Daoy (cell line): ENCODE measurements at places on chromosomes 1 and 21. TPM values are rescaled to one million over a fixed set of nuclear protein-coding genes. Genes with fewer than 3 reads are reported as not detected.

DNA sequence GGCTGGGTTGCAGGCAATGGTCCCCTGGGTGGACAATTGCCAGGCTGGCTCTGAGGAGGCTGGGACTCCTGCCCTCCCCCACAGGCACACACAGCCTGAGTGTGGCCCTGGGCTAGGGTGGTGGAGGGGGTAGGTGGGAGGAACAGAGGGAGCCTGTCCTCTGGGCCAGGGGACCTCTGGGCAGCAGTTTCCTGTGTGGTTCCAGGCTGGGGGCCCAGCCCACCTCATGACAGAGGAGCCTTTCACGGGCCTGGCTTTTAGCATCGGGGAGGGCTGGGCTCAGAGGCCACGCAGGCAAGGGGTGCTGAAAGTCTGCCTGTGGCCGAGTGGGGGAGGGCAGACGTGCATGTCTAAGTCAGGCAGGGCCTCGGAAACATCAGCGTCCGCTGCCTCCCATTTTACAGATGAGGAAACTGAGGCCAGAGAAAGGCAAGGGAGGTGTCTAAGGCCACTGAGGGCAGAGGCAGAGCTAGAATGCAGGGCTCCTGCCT, 7.0 kb downstream of the EXTL1 start:
- DNase-seq: no peak

DNA sequence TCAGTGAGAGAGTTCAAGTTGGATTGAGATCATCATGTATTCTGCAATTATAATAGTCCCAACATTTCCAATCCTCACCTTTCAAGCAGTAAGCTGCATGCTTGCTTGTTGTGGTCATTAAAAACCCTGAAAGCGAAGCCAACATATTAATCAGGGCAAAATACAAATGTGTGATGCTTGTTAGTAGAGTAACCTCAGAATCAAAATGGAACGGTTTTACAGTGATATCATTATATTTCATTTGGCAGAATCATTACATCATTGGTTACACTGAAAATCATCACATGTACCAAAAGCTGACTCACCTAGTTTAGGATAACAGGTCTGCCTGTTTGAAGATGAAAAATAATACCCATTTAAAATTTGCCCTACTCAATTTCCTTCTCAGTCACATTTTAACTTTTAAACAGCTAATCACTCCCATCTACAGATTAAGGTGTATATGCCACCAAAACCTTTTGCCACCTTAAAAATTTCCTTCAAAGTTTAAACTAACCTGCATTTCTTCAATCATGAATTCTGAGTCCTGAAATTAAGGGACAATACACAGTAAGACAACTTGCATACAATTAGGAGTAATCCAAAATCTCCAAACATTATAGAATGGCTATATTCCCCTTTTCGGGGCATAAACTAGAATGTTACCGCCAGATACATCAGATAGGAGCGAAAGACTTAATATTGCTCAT, 3.5 kb downstream of the GAS5 start:
- DNase-seq: no peak

DNA sequence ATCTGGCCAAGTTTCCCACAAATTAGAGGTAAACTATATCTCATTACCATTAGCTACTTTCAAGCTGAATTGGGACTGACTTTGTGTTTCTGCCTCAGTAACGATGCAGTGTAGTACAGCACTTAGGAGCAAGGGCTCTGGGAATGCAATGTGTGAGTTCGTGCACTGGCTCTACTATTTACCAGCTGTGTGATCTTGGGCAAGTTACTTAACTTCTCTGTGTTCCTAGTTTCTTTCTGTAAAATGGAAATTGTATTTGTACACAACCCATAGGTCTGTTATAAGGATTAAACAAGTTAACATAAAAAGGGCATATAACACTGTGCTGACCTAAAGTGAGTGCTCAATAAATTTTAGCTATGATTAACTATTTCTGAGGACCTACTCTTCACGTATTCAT, 65.0 kb upstream of the CSF1 start:
- no peak for DNase-seq

DNA sequence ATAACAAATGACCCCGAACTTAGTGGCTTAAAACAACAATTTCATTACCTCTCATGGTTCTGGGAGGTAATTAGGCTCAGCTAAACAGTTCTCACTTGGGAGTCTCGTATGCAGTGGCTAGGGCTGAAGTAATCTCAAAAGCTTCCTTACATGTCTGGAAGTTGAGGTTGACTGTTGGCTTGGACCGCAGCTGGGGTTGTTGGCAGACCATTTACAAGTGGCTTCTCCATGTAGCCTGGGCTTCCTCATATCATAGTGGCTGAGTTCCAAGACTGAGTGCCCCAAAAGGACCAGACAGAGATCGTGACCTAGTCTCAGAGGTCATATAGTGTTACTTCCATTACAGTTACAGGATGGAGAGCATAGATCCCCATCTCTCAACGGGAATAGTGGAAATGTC, 2.4 kb upstream of the POGZ start:
- DNase-seq: no peak

The CA6 gene
- not detected in 2 replicates for total RNA-seq

The FBXO2 gene
- total RNA-seq: 1.4 TPM in 1 of 2 replicates, not detected in the other
